Right cardiac atrium (tissue), 5 donors: ENCODE measurements at places on chromosomes 16 and 17.

GRCh38 chr17:38711792-38712571 is 6.9 kb downstream of the MLLT6 start:
- peak; percentile 80 for DNase-seq

GRCh38 chr17:81536299-81537290 is 8.4 kb downstream of the FSCN2 start:
- peak; percentile 71 for DNase-seq

GRCh38 chr17:35788477-35789368 is 6.7 kb downstream of the MMP28 start:
- no peak for DNase-seq

DNA sequence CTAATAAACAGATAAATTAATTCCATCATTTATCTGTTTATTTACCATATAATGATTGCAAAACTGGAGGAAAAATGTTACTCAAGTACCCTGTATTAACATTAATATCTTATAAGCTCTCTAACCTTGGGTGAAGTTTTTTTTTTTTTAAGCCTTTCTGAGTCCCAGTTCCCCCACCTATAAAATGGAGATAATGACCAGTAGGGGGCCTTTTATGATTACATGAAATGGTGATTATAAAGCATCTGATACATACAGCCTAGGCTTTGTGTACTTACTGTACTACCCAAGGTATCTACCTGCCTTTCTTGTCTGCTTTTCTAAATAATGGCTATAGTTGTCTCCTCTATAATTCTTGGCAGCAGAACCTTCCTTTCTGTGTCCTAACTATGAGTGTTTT is 22.6 kb downstream of the LRRC36 start:
- no peak for DNase-seq

- DNase-seq = no peak
These were observed 157.6 kb upstream of the GSE1 start for GRCh38 chr16:85455534-85455933.

- no peak for DNase-seq
These were observed 7.3 kb downstream of the APOH start for GRCh38 chr17:66221755-66222530.

GRCh38 chr17:28398280-28398981 is 7.6 kb downstream of the SLC46A1 start:
- DNase-seq = no peak

- no peak for DNase-seq
These were observed 1.2 kb downstream of the FAAP100 start for GRCh38 chr17:81550830-81551457.

GRCh38 chr16:37511-37910 is 15.9 kb downstream of the POLR3K start:
- no peak for DNase-seq

DNA sequence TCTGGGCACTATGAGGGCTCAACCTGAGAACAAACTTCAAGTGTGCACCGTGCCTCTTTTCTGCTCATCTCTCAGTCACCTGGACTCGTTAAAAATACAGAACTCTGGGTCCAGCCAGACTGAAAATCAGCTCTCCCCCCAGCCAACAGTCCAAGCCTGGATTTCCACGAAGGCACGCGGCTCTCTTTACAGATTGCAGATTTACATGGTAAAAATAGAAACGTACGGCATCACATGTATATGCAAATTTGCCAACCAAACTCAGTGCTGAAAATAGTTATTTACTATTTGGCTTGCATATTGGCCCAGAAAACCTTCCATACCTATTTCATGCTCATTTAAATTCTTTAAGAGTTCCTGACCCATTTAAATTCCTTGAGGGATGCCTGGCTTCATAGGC is 315.8 kb downstream of the MAF start:
- no peak for DNase-seq

GRCh38 chr16:1907226-1907860 is 10.9 kb downstream of the HS3ST6 start:
- no peak for DNase-seq

DNA sequence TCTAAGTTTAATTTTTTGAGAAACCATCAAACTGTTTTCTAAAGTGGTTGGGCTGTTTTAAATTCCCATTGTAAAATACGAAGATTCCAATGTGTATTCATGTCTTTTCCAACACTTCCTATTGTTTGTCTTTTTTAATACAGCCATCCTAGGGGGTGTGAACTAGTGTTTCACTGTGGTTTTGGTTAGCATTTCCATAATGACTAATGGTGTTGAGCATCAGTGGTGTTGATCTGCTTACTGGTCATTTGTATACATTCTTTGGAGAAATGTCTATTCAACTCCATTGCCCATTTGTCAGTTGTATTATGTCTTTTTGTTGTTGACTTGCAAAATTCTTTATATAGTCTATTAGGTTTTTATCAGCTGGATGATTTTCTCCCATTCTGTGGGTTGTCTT is 239.2 kb upstream of the AXIN2 start:
- no peak for DNase-seq

DNA sequence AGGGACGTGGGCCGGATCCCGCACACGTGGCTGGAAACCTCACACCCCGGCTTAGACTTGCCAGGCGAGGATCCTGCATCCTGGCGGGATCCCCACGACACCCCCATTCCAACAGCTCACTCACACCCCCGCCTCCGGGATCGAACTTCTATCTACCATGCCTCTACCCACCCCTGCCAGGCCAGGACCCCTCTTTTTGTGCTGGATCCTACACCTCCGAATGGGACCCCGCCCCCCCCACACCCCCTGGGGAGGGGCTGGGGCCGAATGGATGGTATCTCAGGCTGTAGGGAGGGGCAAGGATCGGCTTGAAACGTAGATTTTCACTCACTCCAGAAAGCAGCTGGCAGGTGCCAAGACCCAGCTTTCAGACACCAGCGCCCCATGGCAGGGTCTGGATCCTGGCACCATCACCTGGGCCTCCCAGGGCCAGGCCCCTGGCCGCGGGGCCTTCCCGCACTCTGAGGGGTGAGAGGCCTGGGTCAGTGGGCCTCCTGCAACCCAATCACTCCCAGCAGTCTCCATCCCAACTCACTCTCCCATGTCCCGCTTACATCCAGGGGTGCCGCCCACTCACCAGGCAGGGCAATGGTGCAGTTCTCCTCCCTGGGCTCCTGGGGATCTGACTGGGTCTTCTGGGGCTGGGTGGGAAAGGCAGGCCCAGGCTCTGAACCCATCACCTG is 6.7 kb downstream of the PRSS36 start:
- DNase-seq = peak; percentile 81

DNA sequence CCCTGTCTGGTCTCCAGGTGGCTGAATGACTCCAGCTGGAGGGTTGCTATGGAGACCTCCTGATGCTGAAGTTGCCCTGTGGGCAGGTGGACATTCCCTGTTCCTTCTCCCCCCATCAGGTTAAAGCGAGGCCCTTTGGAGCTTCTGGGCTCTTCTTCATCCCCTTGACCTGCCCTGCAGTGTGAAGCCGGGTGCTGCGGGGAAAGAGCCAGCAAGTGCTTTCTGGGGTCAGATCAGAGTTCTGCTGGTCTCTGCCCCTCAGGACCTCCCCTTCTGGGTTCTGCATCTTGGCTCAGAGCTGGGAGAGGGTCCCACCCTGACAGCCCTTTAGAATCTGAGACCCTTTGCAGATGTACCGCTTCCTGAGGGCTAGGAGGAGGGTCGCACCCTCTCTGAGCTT is 25.1 kb downstream of the NKD1 start:
- no peak for DNase-seq

DNA sequence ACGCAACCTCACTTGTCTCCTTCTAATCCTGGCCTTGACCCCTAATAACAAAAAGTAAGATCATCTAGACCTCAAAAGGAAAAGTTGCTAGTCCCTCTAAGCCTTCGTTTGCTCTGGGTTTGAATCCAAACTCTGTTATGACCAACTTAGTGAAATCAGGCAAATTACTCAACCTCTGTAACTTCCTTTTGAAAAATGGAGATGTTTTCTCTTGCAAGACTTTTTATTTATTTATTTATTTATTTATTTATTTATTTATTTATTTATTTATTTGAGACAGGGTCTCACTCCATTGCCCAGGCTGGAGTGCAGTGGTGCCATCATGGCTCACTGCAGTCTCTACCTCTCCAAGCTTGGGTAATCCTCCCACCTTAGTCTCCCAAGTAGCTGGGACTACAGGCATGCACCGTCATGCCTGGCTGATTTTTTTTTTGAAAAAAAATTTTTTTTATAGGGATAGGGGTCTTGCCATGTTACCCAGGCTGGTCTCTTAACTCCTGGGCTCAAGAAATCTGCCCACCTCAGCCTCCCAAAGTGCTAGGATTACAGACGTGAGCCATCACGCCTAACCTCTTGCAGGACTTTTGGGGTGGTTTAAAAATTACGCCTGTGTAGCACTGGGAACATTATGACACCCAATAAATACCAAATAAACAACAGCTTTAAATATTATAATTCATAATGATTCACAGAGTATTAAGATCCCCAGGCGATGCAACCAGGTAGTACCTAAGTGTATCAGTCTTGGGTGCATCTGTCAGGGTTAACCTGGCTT is 63.4 kb downstream of the PITPNC1 start:
- no peak for DNase-seq

- DNase-seq = peak; percentile 73
These were observed 7.3 kb downstream of the THRA start for GRCh38 chr17:40069751-40070708.

- DNase-seq = no peak
These were observed 14.6 kb downstream of the ANKRD40 start for GRCh38 chr17:50693036-50693682.

DNA sequence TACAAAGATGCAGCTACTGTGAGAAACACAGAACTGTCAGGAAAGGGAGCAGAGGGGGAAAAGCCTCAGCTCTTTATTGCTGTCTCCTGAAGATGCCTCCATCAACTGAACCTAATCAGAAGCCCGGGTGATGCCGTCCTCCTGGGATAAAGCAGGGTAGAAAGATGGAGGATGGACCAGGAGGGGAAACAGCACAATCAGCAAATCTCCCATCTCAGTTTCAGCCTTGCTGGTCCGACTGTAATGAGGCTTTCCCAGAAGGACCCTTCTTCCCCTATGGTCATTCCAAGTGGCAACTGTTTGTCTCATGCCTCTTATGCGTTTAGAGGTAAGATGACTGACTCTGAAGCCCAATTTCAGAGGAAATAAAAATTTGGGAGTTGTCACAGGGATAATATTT is 24.3 kb downstream of the ZFP1 start:
- no peak for DNase-seq

- DNase-seq = no peak
These were observed 14.7 kb downstream of the ALOX15 start for GRCh38 chr17:4626734-4627256.

DNA sequence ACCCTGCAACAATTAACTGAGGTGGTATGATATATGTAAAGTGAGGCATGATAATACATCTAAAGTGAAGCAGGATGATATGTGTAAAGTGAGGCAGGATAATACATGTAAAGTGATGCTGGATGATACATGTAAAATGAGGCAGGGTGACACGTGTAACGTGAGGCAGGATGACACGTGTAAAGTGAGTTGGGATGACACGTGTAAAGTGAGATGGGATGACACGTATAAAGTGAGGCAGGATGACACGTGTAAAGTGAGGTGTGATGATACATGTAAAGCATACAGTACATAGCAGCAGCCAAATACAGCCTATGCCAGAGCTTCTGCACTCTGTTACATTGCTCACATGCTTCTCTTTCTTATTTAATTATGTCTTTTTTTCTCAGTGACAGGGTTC is 184.4 kb upstream of the FOXF1 start:
- DNase-seq = no peak

DNA sequence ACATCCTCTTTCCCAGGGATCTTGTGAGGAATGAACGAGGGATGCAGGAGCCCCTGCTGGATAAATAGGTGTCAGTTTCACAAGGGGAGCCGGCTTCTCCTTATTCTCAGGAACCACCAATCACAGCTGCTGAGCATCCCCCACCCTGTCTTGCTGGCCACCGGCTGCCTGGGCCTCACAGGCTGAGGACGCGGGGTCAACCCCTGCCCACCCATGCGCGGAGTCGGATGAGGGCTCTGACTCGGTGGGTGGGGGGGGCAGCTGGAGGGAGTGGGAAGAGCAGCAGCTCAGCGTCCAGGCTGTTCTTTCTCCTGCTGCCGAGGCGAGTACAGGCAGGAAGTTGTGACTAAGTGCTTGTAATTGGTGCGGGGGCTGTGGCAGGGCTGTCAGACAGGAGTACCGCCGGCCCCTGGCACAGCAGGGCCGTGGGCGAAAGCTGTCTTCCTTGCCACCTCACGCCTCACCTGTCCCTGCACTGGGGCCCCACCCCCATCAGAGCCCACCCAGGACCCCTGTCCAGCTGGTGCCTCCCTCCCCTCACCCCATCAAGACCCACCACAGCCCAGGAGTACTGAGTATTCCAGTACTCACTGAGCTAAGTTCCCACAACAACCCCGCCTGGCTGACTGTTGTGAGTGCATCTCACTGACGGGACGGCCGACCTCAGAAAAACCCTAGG is 11.0 kb upstream of the DPEP1 start:
- no peak for DNase-seq

- no peak for DNase-seq
These were observed 25.0 kb downstream of the METTL22 start for GRCh38 chr16:8646326-8647053.

DNA sequence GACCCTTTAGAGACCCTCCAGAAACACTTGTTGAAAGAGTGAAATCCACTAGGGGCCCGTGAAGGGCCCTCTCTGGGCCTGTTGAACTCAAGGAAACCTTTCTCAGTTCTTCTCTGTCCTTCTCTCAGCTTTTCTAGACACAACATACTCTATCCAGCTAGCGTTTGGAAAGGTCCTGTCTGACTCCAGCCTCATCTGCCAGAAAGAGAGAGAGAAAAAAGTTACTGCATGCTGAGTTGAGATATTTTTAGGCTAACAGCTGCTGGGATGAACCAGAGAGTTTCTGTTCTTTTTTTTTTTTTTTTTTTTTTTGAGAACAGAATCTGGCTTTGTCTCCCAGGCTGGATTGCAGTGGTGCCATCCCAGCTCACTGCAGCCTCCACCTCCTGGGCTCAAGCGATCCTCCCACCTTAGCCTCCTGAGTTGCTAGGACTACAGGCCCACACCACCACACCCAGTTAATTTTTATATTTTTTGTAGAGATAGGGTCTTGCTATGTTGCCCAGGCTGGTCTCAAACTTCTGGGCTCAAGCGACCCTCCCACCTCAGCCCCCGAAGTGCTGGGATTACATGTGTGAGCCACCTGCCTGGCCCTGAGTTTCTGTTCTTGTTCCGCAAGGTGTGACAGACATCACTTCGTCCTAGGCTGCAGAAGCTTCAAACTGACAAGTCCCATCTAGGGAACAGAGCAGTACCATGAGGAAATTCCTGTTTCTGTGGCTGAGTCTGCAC is 14.9 kb upstream of the TEX2 start:
- DNase-seq = no peak
